ENCODE measurements at places on chromosomes 12 and 14. TPM values are rescaled to one million over a fixed set of nuclear protein-coding genes. Genes with fewer than 3 reads are reported as not detected.

- DNase-seq: no peak
Observed at GRCh38 chr12:103586791-103587370, at the start of gene STAB2. TSS of gene STAB2 (plus strand) at chr12:103587273. CDS start at chr12:103587477, 204 bp downstream.

GRCh38 chr12:2795291-2796186 lies 769 bp downstream of the FKBP4 start:
- DNase-seq: peak; percentile 83

- DNase-seq: no peak
Observed at GRCh38 chr12:3077572-3078081, 448 bp downstream of the TSPAN9 start.

GRCh38 chr12:3892631-3893030 lies 19.4 kb upstream of the PARP11 start:
- DNase-seq: no peak

Gene LRR1
- 27.3 TPM for total RNA-seq

DNA sequence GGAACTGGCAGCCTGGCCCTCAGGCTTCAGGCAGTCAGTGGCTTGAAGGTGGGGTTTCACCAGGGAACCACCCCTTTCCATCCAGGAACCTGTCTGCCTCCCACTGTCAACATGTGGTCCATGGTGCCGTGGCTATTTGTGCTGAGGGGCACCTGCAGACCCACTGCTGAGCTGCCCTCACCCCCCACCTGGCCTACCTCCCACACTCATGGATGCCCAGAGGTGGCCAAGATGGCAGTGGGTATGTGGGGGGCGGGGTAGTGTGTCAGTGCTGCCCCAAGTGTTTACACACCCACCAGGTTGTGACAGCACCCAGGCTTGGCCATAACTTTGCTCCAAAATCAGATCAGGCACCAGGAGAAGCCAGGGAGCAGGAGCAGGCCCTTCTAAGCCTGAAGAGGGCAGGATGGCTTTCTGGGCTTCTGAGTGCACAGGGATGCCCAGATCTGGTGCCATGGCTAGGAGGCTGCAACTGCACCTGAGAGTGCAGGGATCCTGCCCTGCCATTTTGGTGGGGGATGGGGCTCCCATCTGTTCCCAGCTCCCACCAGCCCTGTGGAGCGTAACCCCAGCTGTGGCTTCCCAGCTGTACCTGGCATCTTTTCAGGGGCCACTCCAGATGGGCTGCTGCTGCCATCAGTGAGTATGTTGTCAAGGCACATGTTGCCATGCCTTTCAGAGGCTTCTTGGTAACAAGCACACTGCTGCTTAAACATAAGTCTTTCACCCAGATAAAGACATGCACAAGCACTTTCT lies 263.9 kb downstream of the LRIG3 start:
- DNase-seq: no peak

Gene ADAM20
- total RNA-seq: 1.8 TPM

DNA sequence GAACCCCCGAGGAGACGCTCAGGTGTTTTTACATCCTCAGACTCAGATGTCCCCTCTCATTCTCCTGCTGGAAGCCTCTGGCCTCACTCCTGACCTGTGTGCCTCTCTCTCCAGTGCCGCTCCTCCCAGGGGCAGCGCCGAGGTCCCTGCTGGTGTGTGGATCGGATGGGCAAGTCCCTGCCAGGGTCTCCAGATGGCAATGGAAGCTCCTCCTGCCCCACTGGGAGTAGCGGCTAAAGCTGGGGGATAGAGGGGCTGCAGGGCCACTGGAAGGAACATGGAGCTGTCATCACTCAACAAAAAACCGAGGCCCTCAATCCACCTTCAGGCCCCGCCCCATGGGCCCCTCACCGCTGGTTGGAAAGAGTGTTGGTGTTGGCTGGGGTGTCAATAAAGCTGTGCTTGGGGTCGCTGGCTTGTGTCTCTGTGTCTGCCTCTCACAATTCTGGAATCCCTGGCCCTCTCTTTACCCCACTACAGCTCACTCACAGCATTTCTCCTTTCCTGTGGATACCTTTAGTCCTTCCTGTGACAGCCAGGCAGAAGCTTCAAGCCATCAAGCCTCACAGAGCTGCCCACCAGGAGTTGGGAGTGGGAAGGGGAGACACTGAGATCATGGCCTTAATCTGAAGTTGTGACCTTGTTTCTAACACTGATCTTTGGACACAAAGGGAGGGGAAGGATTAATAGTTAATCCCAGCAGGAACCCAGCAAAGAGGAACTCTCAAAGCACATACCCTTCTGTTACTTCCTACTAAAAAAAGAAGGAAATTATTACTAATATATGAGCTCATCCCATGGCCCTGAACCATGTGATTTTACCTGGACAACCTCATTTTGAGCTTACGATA lies 1.1 kb upstream of the SOAT2 start:
- DNase-seq: no peak

DNA sequence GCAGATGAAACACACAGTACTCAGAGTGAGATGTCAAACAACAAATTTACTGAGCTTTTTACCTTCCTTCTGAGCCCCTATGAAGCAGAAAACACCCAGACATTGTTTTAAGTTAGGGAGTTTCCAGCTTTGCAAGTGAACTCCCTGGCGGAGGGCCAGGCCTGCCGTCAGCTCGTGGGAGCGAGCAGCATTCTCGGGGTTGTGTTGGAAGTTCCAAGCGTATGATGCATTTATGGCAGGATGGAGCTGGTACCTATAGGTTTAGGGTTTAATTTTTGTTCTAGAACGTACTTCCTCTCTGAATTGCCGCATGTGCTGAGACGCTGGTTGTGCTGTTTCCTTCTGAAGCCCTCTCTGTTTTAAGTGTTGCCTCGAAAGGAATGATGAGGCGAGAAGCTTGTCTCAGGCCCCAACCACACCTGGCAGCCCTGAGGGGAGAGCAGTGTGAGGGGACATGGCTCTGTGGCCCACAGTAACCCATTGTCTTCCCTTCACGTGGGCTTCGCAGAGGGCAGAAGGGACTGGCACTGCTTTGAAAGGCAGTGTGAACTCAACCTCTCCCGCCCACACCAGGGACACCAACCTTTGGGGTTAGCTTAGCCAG lies 76.6 kb downstream of the SSPN start:
- peak; percentile 91 for DNase-seq

- no peak for DNase-seq
Observed at GRCh38 chr14:98754343-98755020, 517.5 kb downstream of the BCL11B start.

Gene LRP1-AS
- not detected for total RNA-seq

- DNase-seq: no peak
Observed at GRCh38 chr12:49541140-49541861, 2.5 kb downstream of the KCNH3 start.

DNA sequence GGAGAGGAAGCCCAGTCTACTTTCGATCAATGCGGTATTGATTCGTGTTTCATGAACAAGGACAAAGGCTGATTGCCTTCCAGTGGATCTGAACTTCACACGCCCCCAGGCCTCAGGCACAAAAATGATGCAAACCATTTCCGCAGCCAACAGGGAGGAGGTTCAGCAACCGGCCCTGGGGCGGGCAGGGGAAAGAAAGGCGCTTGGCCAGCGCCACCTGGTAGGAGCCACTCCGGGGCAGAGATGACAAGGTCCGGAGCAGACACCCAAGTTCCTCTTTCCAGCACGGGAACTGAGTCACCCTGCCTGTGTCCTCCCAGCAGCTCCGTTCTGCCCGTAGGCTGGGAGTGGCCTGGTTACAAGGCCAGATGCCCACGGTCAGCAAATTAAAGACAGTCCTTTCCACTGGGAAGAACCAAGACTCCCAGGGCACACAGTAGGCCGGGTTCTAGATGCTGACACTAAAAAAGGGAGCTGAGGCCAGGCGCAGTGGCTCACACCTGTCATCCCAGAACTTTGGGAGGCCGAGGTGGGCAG lies 136.3 kb downstream of the SCARB1 start:
- DNase-seq: peak; percentile 98

- peak; percentile 17 for DNase-seq
Observed at GRCh38 chr12:9364224-9365176, 156.3 kb upstream of the PZP start.

GRCh38 chr14:50823762-50824636 lies 7.0 kb downstream of the NIN start:
- DNase-seq: no peak

DNA sequence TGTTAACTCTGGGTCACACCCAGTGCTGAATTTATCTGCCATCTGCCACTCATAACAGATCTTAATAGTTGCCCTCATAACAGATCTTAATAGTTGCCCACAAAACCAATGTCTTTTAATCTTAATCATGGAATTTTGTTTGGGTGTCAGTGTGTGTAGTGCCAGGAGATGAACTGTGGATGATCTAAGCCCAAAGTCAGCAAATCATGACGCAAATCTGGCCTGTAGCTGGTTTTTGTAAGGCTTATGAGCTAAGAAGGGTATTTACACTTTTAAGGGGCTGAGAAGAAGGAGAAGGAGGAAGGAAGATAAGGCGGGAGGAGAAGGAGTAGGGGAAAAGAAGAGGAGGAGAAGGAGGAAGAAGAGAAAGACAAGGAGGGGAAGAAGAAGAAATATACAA lies 10.0 kb upstream of the IL26 start:
- no peak for DNase-seq

DNA sequence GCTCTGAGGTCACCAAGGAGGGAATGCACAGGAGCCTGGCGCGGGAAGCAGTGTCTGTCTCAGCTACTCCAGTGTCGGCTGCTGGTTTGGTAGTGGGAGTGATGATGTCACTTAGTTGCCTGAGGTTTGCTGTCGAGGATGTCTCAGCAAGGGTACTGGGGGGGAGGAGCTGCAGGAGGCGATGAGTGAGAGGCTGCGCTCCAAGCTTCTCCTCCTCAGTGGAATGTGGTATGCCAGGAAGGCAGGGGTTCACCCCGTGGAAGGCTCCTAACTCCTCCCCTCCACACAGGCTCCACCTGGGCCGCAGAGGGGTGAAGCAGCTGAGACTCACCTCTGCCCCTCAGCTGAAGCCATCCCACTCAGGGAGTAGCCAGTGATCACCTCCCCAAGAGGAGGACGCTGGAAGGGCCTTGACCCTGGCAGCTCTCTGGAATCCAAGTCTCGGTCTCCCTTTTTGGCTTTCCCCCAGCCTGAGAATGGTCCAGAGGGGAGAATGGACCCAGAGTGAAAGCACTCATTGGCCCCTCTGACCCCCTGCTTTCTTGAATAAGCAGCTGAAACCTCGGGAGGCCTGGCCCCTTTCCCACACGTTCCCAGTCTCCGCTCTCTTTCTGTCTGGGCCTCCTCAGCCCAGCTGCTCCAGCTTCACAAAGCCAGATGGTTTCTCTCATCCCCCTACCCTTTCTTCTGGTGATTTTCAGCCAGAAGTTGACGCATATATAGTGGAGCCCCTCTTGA lies 178.9 kb upstream of the FKBP4 start:
- no peak for DNase-seq

GRCh38 chr12:25843976-25844375 lies 114.5 kb upstream of the RASSF8 start:
- DNase-seq: no peak

Gene CDKN1B
- total RNA-seq: 37.7 TPM

GRCh38 chr14:100190126-100190525 lies 30.7 kb upstream of the DEGS2 start:
- no peak for DNase-seq

- no peak for DNase-seq
Observed at GRCh38 chr12:23446746-23447145, 502.7 kb downstream of the SOX5 start.

- DNase-seq: no peak
Observed at GRCh38 chr12:122238861-122239260, 13.0 kb upstream of the DIABLO start.

Gene KCNK13
- not detected for total RNA-seq

Gene SYNJ2BP
- total RNA-seq: 24.8 TPM

GRCh38 chr12:7853557-7853956 lies 19.2 kb downstream of the SLC2A14 start:
- DNase-seq: no peak

GRCh38 chr14:44657696-44658388 lies 150.8 kb upstream of the FSCB start:
- DNase-seq: no peak

- no peak for DNase-seq
Observed at GRCh38 chr12:130520784-130521183, 183.1 kb downstream of the PIWIL1 start.

- DNase-seq: no peak
Observed at GRCh38 chr12:86229772-86230171, 26.4 kb downstream of the MGAT4C start.

Gene PDE3A
- 19.6 TPM for total RNA-seq

DNA sequence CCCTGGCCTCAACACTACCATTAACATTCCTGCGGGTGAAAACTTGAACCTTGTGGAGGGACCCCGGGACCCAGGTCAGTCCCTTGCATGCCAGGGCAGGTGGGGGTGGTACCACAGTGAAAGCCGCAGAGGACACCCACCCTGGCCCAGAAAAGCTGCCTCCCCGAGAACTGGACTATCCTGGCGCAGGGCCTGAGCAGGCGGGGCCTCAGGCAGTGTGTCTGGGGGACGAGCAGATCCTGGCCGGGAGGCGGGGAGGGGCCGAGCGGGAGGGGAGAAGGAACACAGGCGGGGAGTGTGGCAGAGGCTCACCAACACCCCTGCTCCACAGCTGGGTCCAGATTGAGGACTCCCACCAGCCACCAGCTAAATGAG lies 10.0 kb downstream of the AHNAK2 start:
- DNase-seq: peak; percentile 78

GRCh38 chr12:116544656-116545055 lies 14.5 kb upstream of the MAP1LC3B2 start:
- no peak for DNase-seq

GRCh38 chr12:13864081-13864673 lies 117.2 kb downstream of the GRIN2B start:
- peak; percentile 77 for DNase-seq

GRCh38 chr14:74641601-74642391 lies 29.8 kb upstream of the LTBP2 start:
- no peak for DNase-seq
